ENCODE measurements at places on chromosomes 2 and 18.

DNA sequence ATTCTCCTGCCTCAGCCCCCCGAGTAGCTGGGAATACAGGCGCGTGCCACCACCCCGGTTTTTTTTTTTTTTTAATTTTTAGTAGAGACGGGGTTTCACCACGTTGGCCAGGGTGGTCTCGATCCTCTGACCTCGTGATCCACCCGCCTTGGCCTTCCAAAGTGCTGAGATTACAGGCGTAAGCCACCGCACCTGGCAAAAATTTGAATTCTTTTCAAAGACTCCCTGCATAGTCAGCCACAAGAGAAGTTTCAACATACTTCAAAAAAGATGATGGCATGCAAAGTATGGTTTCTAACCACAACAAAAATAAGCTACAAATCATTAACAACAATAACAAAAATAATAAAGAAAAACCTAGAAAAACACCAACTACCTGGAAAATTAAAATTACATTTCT lies 22.0 kb downstream of the HYCC2 start:
- no peak for DNase-seq

GRCh38 chr2:44121899-44122298 lies 46.8 kb upstream of the PPM1B start:
- no peak for DNase-seq

DNA sequence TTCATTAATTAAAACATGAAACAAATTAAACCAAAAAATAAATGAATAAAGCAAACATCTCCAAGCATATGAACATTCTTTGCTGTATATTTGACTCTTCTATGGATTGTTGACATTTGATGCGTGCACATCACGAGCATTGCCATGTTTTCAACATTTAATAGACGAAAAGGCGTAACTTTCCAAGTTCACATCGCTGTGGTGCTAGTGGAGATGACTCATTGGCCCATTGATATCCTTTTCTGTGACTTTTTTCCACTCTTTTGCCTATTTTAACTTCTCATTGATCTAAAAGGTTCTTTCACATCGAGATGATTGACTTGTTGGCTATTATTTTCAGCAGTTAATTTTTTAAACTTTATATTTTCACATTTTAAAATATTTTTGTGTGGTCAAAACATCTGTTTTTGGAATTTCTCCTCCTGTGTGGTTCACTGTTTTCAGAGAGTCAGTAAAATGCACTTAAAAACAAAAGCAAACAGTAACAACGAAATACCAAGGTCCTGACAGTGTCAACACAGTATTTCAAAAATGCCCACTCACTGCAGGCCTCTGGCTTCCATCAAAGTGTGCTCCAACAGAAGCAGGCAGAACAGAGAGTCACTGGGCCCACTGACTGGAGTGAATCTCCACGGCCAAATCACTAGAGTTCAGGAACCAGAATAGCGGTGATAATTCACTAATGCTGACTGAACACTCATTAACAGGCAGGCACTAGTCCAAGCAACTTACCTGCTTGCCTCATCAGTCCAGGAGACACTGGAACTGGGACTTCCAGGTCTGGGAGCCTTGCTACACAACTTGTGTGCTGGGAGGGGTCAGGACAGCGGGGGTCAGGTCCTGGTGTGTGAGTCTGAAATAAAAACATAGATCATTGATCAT lies 372.2 kb upstream of the SMIM21 start:
- DNase-seq, result no peak

GRCh38 chr18:46628206-46628605 lies 28.8 kb downstream of the LOXHD1 start:
- DNase-seq, result no peak

DNA sequence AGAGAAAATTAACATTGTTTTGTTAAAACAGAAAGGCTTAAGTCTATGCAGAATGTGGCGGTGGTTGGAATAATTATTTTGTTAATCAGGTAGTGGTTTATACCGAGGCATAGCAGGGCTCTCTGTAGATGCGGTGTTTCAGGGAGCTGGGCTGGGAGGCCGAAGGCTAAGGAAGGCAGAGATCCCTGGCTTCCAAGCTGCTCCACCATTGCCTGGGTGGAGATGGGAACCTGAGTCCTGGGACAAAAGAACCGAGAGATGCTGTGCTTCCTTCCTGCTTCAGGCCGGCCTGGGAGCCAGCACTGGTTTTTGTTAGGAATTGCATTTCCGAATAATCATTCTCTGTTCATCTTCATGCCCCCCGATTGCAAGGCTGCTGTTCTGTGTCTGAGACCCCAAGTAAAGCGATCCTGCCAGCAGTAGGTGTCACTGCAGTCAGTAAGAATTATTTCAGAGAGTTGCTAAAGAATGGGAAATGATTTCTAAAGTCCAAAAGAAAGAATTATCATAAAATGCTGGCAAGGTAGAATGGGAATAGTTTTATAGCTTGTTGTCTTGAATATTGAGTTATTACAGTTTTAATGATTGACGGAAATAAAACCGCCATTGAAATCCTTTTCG lies 824.9 kb downstream of the GALR1 start:
- DNase-seq, result no peak

- DNase-seq, result no peak
Measured at GRCh38 chr18:64929036-64929435, 780.1 kb upstream of the LINC00305 start.
